WTC11 (cell line): ENCODE measurements at places on chromosomes 1 and 21. TPM values are rescaled to one million over a fixed set of nuclear protein-coding genes. Genes with fewer than 3 reads are reported as not detected.
A peak's percentile ranks its signal among the peaks of the same experiment; 100 is the strongest.

Gene DISC1
- total RNA-seq = 5.2 to 6.6 TPM (median 5.5 TPM) in 3 replicates

Gene CCDC28B
- total RNA-seq = 29.0 to 34.4 TPM (median 29.9 TPM) in 3 replicates

- no peaks in the 10 kb centered on the region for H3K36me3 ChIP-seq
- DNase-seq = no peak
- peaks cover 70% of the 10 kb centered on the region for H3K4me1 ChIP-seq
These were observed 191.1 kb upstream of the NFIA start for GRCh38 chr1:60891281-60891680.

Gene WDR77
- total RNA-seq = 52.3 to 64.5 TPM (median 57.5 TPM) in 3 replicates

Gene C8B
- total RNA-seq = 0.30 to 0.46 TPM in 2 of 3 replicates, not detected in the other

DNA sequence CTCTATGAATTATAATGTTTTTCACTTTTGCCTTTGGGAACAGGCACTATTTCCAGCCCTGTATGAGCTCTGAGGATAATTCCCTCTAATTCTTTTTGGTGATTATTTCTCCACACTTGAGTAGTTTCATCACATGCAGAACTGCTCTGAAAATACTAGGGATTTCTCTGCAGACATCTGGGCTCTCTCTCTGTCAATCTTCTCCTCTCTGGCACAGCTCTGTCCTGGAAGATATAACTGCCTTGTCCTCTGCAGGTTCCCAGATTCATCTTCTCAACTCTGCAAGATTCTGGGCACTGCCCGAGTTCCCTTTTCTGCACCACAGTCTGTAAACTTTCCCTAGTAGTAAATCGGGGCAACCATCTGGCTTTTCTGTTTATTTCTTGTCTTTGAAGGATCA lies 131.3 kb upstream of the FMN2 start:
- no peaks in the 10 kb centered on the region for H3K4me1 ChIP-seq
- H3K27me3 ChIP-seq = no peaks in the 10 kb centered on the region
- H3K27ac ChIP-seq = no peak overlapping the region
- DNase-seq = no peak
- no peak overlapping the region for H3K4me3 ChIP-seq

DNA sequence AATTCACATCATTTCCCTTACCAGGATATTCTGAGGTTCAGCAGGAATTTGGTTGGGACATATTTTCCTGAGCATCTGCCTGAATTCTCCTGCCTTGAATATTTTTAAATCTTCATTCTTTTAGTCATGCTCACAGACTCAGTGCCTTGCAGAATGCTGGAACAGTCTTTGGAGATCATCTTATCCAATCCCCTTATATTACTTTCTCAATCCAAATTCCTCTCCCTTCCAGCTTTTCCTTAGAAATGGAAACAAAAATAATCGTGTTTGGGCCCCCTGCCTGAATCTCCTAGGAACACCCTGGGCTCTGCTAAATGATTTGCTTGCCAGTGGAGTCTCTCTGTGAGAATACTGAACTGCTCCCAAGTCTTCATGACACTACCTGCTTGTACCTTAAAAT lies 38.4 kb downstream of the LHX8 start:
- DNase-seq = no peak
- no peak overlapping the region for H3K4me3 ChIP-seq
- H3K27ac ChIP-seq = no peak overlapping the region
- H3K4me1 ChIP-seq = 0 out of 2 replicates have a peak, but pooled peaks cover 3% of the 10 kb centered on the region

Gene CRYAA
- not detected in 3 replicates for total RNA-seq

DNA sequence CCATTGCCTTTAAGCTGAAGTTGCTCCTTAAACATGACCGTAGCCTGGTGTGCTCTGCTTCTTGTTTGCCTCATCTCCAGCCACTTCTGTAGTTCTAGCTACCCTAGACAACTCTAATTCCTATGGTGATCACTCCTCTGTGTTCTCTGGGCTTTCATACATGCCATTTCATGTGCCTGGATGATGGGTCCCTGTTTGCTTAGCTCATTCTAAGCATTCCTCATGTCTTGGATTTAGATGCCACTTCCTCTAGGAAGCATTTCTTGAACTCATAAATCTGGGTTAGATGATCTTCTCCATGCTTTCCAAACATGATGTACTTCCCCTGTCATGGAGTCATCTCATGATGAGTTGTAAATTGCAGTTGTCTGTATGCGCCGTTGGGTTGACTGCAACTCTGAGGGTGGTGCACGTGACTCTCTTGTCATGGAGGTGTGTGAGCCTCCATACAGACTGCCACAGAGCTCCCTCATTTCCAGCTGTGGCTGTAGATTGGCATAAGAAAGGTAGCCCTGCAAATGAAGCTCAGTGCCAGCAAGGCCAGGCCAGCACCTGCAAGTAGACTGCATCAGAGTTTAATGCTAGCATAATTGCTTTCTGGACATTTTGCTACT lies 77.2 kb downstream of the LAMC1 start:
- H3K4me3 ChIP-seq = no peak overlapping the region
- no peak for DNase-seq
- peaks cover 7% of the 10 kb centered on the region; the same call in 1 of the 2 replicates for H3K4me1 ChIP-seq
- no peaks in the 10 kb centered on the region for H3K27me3 ChIP-seq

DNA sequence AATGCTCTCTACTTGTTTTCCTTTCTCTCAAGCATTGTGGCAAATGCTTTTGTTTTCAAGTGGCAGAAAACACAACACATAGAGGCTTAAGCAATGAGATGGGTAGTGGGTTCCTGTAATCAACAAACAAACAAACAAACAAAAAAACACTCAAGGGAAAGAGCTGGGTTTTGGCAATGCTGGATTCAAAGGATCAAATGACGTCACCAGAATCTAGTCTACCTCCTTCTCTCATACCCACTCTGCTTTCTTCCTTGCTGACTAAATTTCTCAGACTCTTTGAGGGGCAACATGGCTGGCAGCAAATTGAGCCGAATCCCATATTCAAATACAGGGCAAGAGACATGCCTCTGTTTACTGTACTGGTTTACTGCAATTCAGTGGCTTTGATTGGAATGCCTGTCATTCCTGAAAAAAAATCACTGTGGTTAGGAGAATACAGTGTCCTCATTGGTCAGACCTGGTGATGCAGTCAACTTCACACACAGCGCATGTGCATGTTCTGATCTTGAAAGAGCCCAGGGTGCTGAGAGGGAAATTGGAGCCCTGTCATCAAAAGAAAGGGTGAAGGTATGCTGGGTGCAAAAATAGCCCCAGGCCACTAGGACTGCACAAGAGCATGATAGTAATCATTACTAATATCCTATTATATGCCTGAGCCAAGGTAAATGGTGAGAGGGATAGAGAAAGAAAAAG lies 356.2 kb downstream of the KCTD3 start:
- no peak overlapping the region for H3K27ac ChIP-seq
- H3K4me3 ChIP-seq = no peak overlapping the region
- peaks cover 9% of the 10 kb centered on the region for H3K4me1 ChIP-seq

Gene FOXD3
- 27.5 to 37.1 TPM (median 34.7 TPM) in 3 replicates for total RNA-seq

GRCh38 chr1:10117865-10118264 lies 85.1 kb downstream of the UBE4B start:
- H3K27me3 ChIP-seq = no peaks in the 10 kb centered on the region
- no peak overlapping the region; the same call in 1 of the 2 replicates for H3K27ac ChIP-seq
- DNase-seq = no peak
- peaks cover 4% of the 10 kb centered on the region; the same call in 1 of the 2 replicates for H3K4me1 ChIP-seq
- H3K4me3 ChIP-seq = no peak overlapping the region

GRCh38 chr1:162386292-162387225 lies 5.0 kb downstream of the C1orf226 start:
- no peak for DNase-seq
- no peaks in the 10 kb centered on the region for H3K27me3 ChIP-seq
- H3K27ac ChIP-seq = no peak overlapping the region
- H3K36me3 ChIP-seq = peaks cover 23% of the 10 kb centered on the region
- H3K4me3 ChIP-seq = no peak overlapping the region

Gene CLCA1
- total RNA-seq = 0.07 to 0.14 TPM (median 0.11 TPM) in 3 replicates

Gene GBP5
- 0.17 to 0.25 TPM (median 0.23 TPM) in 3 replicates for total RNA-seq

Gene SMIM34
- total RNA-seq = not detected in 3 replicates

GRCh38 chr1:36638268-36638667 lies 155.6 kb upstream of the CSF3R start:
- H3K4me3 ChIP-seq = no peak overlapping the region
- H3K27me3 ChIP-seq = peaks cover 3% of the 10 kb centered on the region
- H3K27ac ChIP-seq = no peak overlapping the region
- H3K4me1 ChIP-seq = no peaks in the 10 kb centered on the region
- no peak for DNase-seq

DNA sequence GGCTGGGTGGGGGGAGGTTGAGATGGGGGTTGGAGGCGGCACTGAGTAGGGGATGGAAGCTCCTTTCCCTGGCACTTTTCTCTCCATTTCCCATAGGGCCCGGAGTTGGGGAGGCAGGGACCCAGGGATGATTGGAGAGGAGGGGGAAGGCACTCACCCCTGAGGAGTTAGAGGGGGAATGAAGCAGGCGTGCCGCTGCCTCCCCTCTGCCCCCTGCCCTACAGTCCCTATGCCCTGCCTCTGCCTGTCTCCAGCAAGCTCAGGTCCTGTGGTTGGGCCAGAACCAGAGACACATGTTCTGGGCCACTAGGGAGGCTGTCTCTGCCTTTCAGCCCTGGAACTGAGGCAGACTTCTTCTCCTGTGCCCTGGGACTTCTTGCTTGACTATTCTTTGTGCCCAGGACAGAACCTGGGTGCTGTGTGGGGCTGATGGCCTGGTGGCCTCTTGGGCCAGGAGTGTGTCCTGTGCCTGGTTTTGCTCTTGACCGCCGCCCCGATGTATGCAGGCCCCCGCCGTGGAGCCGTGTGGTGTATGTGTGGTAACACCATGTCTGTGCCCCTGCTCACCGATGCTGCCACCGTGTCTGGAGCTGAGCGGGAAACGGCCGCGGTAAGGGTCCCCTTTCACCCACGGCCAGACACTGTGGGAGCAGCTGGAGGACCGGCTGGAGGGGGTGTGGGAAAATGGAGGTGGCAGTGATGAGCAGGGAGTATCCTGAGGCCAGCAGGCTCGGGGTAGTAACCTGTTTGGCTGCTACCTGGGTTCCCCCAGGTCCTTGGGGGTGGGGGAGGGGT lies 1.4 kb downstream of the LYPLA2 start:
- peak overlapping the region; percentile 94 for H3K4me3 ChIP-seq
- H3K27ac ChIP-seq = peak overlapping the region; percentile 32; the same call in 1 of the 2 replicates
- no peak for DNase-seq

GRCh38 chr1:214289574-214290272 lies 8.8 kb downstream of the SMYD2 start:
- DNase-seq = peak; percentile 60
- no peaks in the 10 kb centered on the region for H3K36me3 ChIP-seq
- peaks cover 78% of the 10 kb centered on the region for H3K27me3 ChIP-seq
- no peak overlapping the region for H3K27ac ChIP-seq

DNA sequence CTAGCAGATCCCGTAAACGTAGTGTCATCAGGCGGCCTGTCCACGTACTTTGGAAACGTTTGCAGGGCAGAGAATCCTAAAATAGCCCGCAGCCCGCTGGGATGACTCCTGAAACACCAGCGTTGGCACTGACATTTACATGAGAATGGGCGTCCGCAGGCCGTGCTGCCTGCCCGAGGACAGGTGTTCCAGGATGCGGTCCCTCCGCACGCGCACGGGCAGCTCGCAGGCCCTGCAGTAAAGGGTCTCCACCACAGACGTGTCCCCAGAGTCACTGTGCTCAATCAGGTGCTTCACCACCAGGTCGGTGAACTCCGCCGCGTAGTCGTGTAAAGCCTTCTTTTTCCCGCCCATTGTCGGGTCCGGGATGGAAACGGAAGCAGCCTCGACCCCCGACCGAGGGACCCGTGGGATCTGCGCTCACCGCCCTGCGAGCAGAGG lies 5.8 kb upstream of the CCDC27 start:
- DNase-seq = peak; percentile 70
- H3K4me1 ChIP-seq = peaks cover 30% of the 10 kb centered on the region
- H3K27me3 ChIP-seq = peaks cover 10% of the 10 kb centered on the region
- peak overlapping the region; percentile 97 for H3K27ac ChIP-seq

Gene CNR2
- not detected in 3 replicates for total RNA-seq

- H3K27ac ChIP-seq = no peak overlapping the region
- H3K4me1 ChIP-seq = peaks cover 31% of the 10 kb centered on the region
- H3K27me3 ChIP-seq = peaks cover 47% of the 10 kb centered on the region
- no peak overlapping the region for H3K4me3 ChIP-seq
- DNase-seq = no peak
These were observed 22.6 kb downstream of the FOXD2 start for GRCh38 chr1:47460456-47460855.

- peak overlapping the region; percentile 99 for H3K27ac ChIP-seq
- DNase-seq = no peak
- H3K4me1 ChIP-seq = peaks cover 35% of the 10 kb centered on the region
- peak overlapping the region; percentile 91 for H3K4me3 ChIP-seq
These were observed 1.3 kb upstream of the RC3H1 start for GRCh38 chr1:174023440-174023839.

Gene IFI44L
- 0.13 to 0.53 TPM (median 0.21 TPM) in 3 replicates for total RNA-seq

Gene PTCH2
- 0.71 to 1.1 TPM (median 0.96 TPM) in 3 replicates for total RNA-seq

DNA sequence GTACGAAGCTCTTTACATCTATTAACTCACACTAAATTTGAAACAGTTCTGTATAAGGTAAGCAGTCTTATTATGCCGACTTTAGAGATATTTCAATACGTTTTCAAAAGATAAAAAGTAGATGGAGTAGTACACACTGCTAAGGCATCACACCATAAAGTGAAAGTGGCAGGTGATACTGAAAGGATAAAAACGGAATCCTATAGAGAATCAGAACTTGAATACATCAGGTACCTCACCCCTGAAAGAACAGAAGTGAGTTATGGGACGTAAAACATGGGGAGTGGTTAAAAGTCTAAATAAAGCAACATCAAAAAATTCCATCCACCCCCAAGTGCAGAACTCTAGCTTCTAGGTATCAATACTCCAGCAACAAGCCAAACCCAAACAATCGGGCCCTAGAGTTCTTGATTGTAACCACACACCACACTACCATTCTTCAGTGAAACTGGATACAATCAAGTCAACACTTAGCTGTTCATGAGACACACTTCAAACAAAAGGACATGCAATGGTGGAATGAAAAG lies 142.6 kb downstream of the SMYD3 start:
- H3K27me3 ChIP-seq = no peaks in the 10 kb centered on the region; the same call in 1 of the 2 replicates
- DNase-seq = no peak
- H3K27ac ChIP-seq = no peak overlapping the region
- H3K4me1 ChIP-seq = peaks cover 6% of the 10 kb centered on the region; the same call in 1 of the 2 replicates
- H3K4me3 ChIP-seq = no peak overlapping the region

GRCh38 chr1:26797627-26798026 lies 9.9 kb downstream of the PIGV start:
- no peak overlapping the region for H3K4me3 ChIP-seq
- H3K27ac ChIP-seq = no peak overlapping the region
- peaks cover 20% of the 10 kb centered on the region for H3K36me3 ChIP-seq
- no peak for DNase-seq
- H3K27me3 ChIP-seq = 0 out of 2 replicates have a peak, but pooled peaks cover 3% of the 10 kb centered on the region

GRCh38 chr1:9770298-9770697 lies 53.5 kb downstream of the CLSTN1 start:
- peaks cover 17% of the 10 kb centered on the region for H3K36me3 ChIP-seq
- no peak overlapping the region for H3K4me3 ChIP-seq
- H3K27ac ChIP-seq = no peak overlapping the region

Gene ENO1
- 1,978 to 2,328 TPM (median 2,316 TPM) in 3 replicates for total RNA-seq
